ENCODE measurements at places on chromosomes 7 and 10.

DNA sequence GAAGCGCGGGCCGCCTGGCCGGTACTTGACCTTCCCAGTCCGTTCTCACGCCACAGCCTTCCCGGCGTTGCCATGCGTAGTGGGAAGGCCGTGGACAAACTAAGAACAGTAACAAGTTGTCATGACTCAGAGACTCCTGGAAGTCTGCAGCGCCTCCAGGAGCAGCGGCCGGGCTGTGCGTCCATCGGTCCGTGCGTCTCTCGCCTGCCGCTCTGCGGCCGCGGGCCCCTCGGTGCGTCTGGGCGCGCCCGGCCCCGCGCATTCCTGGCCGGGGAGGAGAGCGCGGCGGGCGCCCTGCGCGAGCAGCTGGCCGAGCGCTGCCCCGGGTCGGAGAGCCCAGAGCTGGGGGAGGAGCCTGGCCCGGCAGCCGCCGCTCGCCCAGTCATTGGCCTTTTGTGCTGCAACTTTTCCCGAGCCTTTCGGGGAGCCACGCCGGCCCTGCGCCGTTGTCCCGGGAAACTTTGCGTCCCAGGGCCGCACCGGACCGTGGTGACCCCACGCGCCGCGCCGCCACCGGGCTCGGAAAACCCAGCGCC lies 123.7 kb downstream of the TACC2 start:
- no peak for DNase-seq

DNA sequence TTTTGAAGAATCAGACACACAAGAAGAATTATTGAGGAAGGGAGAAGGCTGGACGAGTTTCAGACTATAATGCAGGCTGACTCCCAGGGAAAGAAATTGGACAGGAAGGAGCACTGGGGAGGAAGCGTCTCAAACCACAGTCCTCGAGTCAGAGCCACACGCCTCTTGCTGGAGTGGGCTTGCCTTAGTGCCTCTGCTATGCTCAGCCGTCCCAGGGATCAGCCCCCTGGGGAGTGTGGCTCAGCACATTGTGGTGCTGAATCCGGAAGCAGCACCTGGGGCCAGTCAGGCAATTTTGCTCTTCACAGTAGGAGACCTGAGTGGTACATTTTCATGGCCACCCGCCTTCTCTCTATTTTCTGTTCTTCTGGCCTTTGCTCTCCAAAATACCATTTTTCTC lies 67.4 kb upstream of the SLC35G1 start:
- no peak for DNase-seq

DNA sequence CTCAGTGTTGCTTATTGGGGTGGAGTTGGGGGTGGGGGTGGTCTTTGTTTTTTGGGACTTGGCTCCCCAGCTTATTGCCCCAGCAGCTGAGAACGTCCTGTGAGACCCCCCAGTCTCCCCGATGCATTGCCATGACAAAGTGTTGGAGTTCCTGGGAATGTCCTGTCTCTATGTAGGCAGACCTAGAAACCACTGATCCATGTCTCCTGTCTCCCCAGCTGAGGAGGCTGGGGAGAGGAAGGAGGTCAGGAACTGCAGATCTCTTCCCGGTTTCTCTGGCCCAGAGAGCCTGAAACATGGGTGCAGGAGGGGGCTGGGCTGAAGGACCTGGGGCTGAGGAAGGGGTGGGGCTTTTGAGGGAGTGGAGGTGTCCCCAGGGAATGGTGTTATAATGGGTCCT lies 80.2 kb upstream of the GTF2IRD1 start:
- no peak for DNase-seq

DNA sequence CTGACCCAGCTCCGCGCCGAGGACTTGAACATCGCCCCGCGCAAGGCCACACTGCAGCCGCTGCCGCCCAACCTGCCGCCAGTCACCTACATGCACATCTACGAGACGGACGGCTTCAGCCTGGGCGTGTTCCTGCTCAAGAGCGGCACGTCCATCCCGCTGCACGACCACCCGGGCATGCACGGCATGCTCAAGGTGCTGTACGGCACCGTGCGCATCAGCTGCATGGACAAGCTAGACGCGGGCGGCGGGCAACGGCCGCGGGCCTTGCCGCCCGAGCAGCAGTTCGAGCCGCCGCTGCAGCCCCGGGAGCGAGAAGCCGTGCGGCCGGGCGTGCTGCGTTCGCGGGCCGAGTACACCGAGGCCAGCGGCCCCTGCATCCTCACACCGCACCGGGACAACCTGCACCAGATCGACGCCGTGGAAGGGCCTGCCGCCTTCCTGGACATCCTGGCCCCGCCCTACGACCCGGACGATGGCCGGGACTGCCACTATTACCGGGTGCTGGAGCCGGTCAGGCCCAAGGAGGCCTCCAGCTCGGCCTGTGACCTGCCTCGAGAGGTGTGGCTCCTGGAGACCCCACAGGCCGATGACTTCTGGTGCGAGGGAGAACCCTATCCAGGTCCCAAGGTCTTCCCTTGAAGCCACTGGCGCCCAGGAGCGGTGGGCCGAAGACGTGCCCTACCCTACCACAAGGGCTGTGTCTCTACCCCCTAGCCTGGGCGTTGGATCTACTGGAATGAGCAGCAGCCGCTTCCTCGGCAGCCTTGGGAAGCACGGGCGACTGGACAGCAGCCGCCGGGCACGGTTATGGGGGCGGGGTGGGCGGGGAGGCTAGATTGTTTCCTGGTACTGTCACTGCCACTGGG lies 945 bp downstream of the ADO start:
- no peak for DNase-seq

GRCh38 chr7:408751-409311 lies 110.8 kb downstream of the PDGFA start:
- DNase-seq = no peak

GRCh38 chr7:151228024-151228866 lies 1.2 kb upstream of the ABCF2 start:
- DNase-seq = no peak

DNA sequence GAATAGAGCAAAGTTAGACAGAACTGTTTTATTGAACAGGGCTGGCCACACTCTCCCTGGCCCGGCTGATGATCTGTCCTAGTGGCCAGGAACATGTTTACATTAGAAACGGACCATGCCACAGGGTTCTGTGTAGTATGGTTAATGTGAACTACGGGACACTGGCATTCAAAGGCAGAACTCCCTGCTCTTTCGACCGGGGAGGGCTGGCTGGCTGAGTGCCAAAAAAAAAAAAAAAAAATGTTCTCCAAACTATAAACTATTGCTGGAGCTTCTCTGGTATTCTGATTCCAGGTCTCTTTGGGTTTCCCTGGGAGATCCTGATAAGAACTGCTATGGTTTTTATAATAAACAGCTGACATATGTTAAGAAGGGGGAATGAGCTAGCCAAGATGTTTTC lies 1262.6 kb upstream of the SORCS1 start:
- DNase-seq = no peak

DNA sequence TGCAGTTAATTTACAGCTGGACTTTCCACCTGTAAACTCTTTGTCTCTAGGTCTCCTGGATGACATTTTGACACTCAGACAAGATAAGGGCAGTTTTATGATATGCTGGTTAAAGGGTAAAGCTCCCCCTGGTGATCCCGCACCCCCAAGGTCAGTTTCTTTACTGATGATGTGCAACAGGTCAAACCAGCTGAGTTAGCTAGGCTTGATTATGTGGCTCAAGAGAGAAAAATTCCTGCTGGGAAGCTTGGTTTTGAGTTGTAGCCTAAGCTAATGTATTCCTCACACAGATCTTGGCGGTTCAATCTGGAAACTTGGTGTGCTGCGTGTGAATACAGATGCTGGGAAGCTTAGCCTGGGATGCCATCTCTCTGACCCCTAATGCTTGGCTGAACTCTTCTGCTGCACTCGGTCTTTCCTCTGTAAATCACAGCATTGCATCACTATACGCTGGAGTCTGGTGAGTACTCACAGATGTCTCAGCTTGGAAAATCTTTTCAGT lies 11.4 kb upstream of the AKR1D1 start:
- no peak for DNase-seq

DNA sequence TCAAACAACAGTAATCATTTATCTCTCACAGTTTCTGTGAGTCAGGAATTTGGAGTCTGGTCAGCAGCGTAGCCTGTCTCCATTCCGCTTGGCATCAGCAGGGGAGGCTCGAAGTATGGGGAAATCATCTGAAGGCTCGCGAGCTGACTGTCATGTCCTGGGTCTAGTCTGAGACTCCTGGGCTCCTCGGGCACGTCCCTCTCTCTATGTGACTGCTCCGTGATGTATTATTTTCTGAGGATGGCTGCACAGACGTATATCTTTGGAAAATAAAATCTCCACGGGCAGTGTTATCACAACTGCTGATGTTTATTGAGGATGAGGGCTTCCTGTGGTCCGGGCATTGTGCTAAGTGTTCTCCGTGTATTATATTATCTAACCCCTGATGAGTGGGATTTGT lies 23.3 kb upstream of the PCGF5 start:
- DNase-seq = no peak

GRCh38 chr10:21514818-21515351 lies 10.6 kb downstream of the SKIDA1 start:
- no peak for DNase-seq

GRCh38 chr10:76411729-76412435 lies 980.5 kb downstream of the LRMDA start:
- no peak for DNase-seq

GRCh38 chr10:125137601-125138438 lies 22.5 kb downstream of the CTBP2 start:
- DNase-seq = no peak

Measured in stimulated activated CD8-positive, alpha-beta memory T cell treated with anti-CD3 and anti-CD28 coated beads, Interleukin-15, amount 100 ng/mL, for 48 hours (primary cell).